ENCODE measurements at places on chromosomes 16 and 17.
A peak's percentile ranks its signal among the peaks of the same experiment; 100 is the strongest.

GRCh38 chr17:81517339-81518112 is 4.9 kb upstream of the ACTG1 start:
- DNase-seq, result no peak

DNA sequence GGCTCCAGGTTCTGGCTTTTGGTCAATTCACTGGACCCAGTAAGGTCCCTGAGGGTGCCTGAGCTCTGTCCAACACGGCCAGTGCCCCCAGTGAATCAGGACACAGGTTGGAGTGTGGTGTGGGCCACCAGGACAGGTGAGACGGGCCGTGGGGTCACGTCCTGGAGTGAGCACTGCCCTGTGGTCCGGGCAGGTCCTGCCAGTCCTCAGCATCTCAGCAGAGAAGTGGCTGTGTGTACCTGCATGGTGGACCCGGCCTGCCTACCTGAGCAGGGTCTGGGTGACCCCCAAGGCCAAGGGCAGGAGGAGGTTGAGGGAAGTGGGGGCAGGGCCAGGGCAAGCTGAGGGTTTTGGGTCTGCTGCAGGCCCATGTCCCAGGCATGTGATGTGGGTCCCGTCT is 1.9 kb upstream of the GNG13 start:
- DNase-seq, result no peak

DNA sequence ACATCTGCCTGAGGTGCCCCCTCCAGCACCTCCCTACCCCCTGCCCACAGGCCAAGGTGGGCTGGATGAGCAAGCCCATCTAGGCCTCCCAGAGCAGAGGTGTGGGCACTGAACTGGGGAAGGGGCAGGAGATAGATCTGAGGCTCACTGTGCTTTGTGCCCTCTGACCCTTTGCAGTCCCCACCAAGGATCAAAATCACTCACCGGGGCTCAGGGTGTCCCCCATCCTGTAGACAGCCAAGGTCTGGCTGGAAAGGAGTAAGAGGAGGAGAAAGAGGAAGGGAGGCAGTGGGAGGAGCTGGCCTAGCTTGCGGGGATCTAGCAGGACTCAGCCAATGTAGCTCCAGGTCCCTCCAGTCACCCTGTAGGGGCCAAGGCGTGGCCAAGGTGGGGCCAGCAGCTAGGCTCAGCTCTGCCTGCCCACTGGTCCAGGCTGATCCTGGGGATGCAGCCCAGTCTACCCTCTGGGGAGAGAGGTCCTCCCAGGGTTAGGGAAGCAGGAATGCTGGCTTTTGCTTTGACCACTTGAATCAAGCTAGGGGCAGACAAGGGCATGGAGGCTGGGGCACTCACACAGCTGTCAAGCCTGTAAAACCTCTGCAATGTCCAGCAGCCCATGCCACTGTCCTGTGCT is 1.8 kb downstream of the SLC12A4 start:
- no peak for DNase-seq

GRCh38 chr17:56833057-56833808 is 487 bp downstream of the C17orf67 start:
- DNase-seq, result peak; percentile 48

DNA sequence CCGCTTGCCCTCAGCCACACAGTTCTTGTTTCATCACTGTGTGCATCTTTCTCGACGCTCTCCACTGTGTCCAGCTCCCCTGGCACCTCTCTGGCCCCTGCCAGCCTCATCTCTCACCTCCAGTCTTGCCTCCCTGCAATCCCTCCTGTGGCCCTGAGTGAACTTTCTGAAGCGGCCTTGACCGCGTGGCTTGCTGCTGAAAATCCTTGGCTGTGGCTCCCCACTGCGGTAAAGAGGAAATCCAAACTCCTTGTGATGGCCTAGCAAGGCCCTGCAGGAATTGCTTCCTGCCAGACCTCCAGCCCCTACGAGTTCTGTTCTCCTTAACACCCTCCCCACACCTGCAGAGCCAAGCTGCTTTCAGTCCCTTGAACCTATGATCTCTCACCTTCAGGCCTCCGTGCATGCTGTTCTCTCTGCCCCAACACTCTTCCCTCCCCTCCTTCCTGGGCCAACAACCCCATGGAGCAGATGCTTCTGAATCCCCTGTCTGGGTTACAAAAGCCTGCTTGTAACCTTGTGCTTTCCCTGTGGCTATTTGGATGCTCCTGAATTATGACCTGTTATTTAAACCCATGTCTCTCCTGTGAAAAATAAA is 33.6 kb upstream of the BRD7 start:
- DNase-seq, result no peak

DNA sequence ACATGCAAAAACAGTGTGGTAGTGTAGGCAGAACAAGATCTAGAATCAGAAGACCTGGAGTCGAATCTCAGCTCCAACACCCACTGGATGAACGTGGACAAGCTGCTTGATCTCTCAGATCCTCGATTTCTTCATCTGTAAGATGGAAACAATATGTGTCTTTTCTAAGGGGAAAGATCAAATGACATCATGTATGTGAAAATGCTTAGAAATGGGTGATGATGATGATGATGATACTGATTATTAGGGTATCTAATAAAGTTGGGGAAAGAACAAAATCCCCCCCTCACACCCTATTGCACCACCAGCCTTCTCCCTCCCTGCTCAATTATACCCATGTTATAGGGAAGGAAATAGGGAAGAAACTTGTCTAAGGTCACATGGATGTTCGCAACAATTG is 10.9 kb downstream of the DYNLL2 start:
- DNase-seq, result no peak

GRCh38 chr16:9112166-9112843 is 20.9 kb downstream of the HAPSTR1 start:
- no peak for DNase-seq

DNA sequence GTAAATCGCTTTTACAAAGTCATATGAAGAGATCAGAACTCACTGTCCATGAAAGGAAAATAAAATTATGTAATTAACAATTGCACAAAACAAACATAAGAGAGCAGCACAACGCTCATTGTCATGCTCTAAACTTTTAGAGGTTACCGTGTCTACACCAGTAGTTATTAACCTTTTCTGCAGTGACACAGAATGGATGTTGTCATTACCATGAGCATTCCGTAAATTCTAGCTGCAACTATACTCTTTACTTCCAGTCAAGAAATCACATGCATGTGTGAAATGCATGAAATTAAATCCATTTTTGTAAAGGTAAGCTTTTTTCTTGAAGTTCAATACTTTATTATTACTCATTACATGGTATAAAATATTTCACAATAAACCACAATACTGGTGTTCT is 38.2 kb downstream of the USP32 start:
- DNase-seq, result no peak

GRCh38 chr16:27123795-27124409 is 57.2 kb downstream of the C16orf82 start:
- no peak for DNase-seq
